ENCODE measurements at places on chromosomes 4 and X.

DNA sequence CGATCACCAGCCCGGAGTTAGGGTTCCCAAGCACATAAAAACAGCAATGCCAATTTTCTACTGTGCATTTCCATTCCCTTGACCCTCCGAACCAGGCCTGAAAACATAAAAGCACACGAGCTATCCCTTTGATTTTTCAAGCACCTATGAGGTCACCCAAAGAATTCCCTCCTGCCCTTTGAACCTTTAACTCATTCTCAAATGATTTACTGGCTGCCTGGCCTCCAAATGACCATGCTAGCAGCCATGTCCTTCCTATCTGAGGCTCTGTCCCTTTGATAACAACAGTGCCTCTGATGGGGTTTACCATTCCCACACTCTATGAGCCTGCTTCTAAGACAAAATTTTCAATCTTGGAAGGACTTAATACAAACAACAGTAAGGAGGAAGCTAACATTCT lies 15.2 kb downstream of the SHROOM4 start:
- DNase-seq: no peak

DNA sequence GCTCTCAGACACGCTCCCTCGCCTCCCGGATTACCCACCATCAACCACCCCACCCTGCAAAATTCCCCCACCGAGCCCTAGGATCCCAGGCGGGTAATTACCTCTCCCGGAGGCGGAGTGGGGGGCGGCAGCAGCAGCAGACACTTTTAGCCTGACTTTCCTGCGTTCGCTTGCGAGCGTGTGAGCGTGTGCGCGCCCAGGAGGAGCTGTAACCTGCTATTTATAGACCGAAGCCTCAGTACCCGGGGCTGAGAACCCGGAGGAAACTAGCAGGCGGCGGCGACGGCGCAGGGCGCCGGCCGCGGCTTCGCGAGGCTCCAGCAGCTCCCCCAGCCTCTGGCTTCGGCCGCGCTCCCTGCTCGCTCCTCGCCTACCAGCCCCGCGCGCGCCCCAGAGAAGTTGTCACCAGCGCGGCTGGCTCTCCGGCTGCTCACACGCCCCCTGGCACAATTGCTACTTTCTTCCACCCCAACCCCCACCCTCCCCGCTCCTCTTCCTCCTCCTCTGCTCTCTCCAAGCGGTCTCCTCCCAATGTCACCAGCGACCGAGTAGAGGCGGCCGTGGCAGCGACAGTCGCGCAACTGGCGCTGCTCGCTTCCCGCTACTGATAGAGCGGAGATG lies at the start of gene INPP4B:
Gene INPP4B (minus strand): TSS at position 194 of the 621 bp plus-strand sequence.
- DNase-seq: no peak

DNA sequence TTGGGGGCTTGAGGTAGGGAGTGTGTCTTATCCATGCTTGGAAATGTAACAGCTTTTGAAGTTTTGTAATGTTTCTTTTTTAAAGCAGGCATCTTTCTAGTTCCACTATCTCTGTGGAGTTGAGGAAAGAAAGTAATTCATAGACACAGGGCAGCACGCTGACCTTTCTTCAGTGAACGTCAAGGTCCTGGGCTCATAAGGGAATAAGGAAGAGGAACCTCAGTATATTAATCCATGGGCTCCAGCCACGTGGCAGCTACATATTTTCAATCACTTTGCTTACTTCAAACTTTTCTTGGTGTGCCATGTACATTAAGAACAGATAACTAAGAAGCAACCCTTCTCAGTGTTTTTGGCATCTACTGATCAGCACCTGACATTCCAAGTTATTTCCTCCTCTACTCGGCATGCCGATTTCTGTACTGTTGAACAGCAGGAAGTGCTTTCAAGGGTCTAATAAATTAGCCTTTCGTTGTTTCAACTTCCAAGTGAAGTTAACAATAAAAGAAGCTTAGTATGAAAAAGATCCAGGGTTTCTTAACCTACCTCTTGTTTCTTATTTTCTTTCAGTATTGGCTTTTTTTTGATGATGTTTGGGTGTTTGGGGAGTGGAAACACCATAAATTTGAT lies 88.2 kb downstream of the SORBS2 start:
- DNase-seq: no peak

DNA sequence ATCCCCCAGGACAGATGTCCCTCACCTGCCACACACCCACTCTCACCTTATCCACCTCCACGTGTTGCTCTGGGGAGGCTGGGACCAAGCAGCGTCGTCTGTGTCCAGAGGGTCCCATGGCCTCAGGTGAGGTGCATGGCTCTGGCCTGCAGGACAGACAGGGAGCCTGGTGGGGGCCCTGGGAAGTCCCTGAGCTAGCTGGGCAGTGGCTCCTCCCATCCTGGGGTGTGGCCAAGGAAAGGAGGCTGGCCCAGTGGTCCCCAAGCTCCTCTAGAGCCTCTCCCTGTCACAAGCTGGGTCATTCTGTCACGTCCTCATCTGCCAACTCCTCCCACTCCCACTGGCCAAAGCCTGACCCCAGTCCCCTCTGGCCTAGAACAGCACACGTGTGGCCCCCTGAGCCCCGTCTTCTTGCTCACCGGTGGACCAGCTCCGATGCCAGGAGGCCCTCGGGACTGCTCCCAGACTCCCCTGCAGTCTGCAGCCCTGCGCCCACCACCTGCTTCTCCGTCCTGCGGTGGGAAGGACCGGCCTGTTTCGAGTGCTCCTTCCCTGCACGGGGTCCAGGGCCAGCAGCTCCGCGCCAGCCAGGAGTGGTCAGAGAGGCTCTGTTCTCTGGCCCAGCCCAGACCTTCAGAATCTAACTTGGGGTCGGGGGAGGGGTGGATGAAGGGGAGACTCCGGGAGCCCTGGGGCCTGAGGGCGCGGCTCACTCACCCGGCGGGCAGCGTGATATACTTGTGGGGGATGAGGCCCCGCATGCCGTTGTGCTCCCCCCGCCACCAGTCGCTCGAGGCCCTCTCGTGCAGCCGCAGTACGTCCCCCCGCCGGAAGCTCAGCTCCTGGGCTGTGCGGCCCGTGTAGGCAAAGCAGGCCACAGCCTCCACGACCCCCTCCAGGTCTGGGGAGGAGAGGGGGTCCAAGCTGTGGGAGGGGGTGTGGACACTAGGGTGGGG lies 4.8 kb downstream of the AVPR2 start:
- DNase-seq: no peak

DNA sequence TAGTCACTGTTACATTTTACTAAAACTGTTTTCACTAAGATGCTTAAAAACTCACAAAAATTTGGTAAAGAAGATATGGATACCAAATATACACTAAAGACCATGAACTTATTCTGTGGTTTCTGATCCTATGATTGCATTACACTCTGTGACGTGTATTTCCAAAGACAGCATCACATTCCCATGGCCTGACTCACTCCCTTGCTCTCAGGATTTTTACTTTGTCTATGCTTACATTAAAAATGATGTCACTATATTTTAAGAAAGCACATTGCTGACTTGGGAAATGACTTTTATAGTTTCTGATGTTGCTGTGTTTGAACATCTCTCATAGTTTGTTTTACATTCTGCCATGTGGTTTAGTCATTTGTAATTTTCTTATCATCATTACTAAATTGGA lies 327.9 kb upstream of the MAGEB18 start:
- no peak for DNase-seq

DNA sequence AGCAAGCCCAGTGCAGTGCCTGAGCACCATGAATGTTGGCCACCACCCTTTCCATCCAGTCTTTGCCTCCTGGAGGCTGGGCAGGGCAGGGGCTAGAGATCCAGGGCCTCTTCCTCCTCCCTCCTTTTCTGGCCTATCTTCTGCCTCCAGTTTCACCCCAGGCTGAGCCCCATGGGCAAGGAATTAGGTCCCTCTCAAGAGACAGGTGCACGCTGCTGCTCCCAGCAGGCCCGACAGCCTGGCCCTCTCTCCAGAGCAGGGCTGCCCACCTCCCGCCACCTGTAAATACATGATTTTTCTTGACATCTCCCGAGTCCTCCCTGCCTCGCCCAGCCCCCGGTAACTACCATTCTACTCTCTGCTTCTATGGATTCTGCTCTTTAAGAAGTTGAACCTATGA lies 57.2 kb upstream of the PSAPL1 start:
- no peak for DNase-seq

DNA sequence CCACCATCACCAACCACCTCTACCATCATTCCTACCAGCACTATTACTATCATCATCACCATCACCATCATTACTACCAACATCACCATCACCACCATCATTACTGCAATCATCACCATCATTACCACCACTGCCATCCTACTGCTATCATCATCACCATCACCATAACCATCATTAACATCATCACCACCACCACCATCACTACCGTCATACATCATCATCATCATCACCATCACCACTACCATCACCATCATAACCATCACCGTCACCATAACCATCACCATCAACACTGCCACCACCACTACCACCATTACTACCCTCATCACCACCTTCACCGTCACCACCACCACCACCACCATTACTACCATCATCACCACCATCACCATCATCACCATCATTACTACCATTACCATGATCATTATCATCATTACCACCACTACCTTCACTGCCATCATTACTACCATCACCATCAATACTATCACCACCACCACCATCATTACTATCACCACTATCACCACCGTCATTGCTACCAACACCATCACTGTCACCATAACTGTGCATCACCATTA lies 71.8 kb downstream of the PSAPL1 start:
- no peak for DNase-seq

Measured in stimulated activated CD8-positive, alpha-beta memory T cell treated with anti-CD3 and anti-CD28 coated beads, Interleukin-7, amount 100 ng/mL, for 24 hours (primary cell).